GM12878 (cell line): ENCODE measurements at places on chromosomes 11 and 22. TPM values are rescaled to one million over a fixed set of nuclear protein-coding genes. Genes with fewer than 3 reads are reported as not detected.
A peak's percentile ranks its signal among the peaks of the same experiment; 100 is the strongest.

- no peak for DNase-seq
Measured at GRCh38 chr11:115644856-115645255, 140.6 kb upstream of the CADM1 start.

GRCh38 chr11:118705791-118706545 lies 26.5 kb upstream of the TREH start:
- no peak for DNase-seq

DNA sequence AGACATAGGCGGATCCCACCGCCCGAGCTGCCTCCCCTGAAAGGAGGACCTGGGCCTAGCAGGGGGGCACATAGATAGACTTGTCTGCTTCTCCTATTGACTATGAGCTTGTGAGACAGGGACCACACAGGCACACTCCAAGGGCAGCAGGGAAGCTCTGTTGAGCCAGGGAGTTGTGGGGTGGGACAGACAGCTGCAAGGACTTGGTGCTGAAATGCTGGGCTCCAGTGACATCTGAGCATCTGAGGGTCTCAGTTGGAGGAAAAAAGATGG lies 53.4 kb upstream of the ANO1 start:
- DNase-seq: no peak

DNA sequence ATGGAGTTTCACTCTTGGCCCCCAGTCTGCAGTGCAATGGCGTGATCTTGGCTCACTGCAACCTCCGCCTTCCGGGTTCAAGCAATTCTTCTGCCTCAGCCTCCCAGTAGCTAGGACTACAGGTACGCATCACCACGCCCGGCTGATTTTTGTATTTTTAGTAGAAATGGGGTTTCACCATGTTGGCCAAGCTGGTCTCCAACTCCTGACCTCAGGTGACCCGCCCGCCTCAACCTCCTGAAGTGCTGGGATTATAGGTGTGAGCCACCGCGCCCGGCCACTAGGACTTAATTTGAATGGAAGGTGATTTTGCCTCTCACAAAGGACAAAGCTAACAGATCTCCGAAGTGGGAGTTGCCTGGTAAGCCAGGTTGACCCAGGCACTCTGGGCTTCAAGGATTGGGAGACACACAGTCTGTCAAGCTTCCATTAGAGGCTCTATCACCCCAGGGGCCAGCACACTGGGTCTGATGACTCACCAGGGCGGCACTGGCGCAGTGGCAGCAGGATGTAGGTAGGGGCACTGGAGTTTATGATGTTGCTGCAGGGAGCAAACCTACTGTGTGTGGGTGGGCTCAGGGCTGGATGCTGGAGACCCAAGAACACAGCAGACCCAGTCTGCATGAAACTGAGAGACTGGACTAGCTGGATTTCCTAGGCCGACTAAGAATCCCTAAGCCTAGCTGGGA lies 17.8 kb upstream of the KCTD14 start:
- no peak for DNase-seq

DNA sequence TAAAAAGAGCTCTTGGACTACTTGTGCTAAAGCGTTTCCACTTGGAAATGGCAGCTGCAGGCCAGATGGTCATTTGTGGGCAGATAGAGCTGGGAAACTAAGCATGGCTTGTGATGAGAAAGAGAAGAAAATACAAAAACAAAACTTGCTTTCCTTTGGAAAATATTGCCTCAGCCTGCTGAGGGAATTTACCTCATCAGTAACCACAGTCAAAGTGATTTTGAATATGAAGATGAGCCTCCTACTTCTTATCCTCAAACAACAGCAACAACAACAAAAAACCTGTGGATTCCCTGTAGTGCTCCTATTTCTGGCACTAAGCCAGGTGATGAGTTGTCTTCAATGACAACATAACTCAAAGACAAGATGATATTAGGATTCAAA lies 62.7 kb upstream of the FIBIN start:
- DNase-seq: no peak

DNA sequence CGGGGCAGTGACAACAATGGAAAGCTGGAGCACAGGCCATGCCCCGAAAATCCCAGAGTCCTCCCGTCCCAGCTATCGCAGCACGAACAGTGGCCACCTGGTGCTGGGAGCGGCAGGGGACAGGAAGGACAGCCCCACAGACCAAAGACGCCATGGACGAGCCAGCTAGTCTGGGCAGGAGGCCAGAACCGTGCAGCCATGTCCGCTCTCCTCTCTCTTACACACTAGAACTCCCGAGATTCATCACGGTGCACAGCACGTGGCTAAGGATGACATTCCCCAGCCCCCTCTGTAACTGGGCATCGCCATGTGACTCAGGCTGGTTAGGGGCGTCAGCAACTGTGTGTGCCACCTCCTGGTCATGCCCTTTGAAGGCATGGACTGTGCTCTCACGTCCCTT lies 4.6 kb downstream of the CDPF1 start:
- DNase-seq: no peak

- no peak for DNase-seq
Measured at GRCh38 chr22:24977370-24978221, 25.1 kb downstream of the KIAA1671 start.

DNA sequence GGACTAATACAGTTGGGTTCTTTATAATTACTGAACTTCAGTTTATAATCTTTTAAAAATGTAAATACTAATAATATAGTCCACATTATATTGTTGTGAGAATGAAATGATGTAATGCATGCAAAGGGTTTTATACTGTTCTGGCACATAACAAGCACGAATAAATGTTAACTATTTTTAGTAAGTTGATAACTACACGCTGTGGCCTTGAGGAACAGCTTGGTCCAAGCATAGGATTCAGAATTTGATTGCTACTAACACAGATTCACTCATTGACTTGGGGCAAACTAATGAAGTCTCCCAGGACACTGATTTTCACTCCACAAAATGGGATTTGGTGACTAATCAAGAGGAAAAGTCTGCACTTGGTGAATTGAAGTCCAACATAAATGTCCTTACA lies 38.3 kb downstream of the KCNA4 start:
- DNase-seq: no peak

The FDXACB1 gene
- total RNA-seq: 6.8 and 7.4 TPM in 2 replicates

- DNase-seq: no peak
Measured at GRCh38 chr22:43867839-43868635, 5.7 kb upstream of the SULT4A1 start.

- no peak for DNase-seq
Measured at GRCh38 chr11:15010865-15011264, 38.7 kb upstream of the CALCA start.

DNA sequence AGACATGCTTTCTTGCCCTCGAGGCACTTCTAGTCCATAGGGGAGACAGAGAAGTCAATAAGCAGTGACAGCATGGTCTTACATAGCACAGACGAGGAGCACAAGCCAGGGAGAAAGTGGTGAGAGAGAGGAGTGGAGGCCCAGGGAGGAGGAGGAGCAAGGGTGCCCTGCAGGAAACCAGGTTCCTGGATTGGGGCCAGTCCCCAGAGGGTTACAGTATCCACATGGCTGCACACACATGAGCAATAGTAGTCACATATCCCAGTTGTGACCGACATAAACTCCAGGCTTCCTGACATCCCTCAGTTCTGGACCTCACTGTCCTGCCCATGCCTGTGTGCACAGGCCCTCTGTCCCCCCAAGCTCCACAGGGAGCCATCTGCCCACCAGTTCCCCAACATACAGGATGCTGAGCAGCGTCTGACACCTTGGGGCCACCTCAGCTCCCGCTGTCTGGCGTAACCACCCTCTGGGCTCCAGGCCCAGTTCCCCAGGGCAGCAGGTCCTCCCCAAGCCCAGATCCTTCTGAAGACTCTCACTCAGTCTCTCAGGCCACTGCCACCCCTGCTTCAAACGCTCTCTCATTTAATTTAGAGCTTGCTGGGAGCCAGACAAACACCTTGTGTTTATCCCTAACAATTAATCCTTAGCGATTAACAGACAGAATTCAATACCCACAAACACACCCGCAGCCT lies 53.7 kb downstream of the DSCAML1 start:
- no peak for DNase-seq

The SLCO2B1 gene
- total RNA-seq: 1.1 and 1.8 TPM in 2 replicates

DNA sequence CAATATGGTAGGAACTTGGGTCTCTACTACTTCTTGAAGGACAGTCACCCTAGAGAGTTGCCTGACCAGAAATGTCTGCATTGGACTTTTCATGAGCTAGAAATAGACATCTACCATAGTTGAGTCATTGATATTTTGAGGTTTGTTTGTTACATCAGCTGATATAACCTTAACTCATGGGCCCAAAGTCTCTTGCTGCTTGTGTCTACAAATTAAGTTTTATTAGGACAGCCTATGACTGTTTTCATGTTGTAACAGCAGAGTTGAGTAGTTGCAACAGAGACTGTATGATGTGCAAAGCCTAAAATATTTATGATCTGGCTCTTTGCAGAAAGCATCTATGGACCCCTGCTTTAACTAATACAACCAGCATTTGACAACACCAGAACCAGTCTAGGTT lies 155.3 kb downstream of the MIAT start:
- DNase-seq: no peak

DNA sequence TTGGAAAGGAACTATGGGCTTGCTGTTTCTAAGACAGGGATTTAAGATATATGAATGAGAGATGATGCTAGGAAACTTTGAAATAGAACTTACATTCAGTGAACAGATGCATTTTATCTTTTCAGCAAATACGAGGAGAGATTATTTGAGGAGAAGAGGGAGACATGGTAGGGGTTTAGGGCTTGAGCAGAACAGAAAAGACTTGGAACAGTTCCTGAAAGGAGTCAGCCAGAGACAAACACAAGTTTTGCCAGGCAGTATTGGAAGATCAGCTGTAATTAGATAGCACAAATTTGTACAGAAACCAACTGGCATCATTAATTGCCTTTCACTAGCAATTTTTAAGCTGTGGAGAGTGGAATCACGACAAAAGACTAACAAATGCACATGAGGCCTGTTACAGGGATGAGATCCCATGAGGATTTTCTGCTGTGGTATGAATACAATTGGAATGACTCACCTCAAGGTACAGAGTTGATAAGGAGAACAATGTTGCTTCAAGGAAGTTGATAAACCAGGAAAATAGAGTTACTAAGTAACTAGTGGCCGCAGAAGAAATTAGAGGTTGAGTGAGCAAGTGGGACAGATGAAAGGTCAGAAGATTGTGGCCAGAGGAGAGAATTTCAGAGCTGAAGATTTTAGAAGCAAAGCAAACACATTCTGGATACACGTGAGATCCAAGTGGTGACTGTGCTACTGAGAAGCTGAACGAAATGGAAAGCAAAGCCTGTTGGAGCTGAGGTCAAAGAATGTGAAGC lies 67.9 kb downstream of the CYB5R2 start:
- DNase-seq: no peak

GRCh38 chr11:108909041-108909440 lies 244.2 kb downstream of the DDX10 start:
- DNase-seq: no peak

GRCh38 chr22:46318576-46318975 lies 16.9 kb upstream of the TRMU start:
- DNase-seq: no peak

DNA sequence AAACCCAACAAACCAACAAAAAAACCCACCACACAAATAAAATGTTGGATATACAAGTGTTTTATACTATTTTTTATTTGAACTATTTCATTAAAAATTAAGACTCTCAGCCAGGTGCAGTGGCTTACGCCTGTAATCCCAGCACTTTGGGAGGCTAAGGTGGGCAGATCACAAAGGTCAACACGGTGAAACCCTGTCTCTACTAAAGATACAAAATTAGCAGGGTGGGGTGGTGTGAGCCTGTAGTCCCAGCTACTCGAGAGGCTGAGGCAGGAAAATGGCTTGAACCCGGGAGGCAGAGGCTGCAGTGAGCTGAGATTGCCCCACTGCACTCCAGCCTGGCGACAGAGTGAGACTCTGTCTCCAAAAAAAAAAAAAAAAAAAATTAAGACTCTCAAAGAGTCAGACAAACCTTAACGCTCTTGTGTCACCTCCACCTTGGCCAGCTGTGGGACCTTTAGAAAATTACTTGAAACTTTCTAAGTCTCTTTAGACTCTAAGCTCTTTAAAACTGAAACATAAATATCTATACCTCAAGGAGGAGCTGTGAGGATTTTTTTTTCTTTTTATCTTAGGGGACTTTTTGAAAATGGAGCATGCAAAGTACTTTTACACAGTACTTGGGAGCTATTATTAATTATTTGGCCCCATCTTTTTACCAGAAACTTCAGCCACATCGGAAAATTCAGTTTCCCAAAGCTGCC lies 68.4 kb upstream of the CLNS1A start:
- no peak for DNase-seq

DNA sequence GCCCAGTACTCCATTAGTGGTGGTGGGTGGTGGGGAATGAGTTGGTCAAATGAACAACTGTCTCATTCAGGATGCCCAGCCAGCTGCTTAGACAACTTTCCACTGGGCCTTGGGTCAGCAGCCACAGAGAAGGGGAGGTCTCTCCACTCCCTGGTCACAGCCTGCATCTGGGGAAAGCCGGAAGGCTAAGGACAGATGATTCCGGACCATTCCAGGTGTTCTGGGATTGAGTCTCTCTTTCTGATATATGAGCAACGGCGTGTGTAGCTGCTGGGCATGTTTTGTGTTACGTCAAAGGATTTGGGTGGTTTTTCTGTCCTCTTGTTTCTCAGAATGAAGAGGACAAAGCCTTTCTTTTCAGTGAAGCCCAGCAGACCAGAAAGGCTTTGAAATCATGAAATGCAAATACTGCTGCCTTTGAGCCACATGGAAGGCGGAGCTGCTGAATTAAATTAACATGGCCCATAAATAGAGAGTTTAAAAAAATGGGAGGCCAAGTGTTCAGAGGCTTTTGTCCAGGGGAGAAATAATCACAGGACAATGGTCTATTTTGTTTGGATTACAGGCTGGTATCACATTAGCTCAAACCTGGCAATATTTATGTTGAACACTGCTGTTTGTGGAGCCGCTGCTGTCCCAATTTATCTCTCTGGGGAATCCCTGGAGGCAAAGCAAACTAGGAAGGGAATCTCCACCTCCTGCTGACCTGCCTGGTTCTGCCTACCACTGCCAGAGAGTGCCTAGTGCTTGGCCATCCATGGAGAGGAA lies 234.4 kb upstream of the E2F8 start:
- peak; percentile 76 for DNase-seq

DNA sequence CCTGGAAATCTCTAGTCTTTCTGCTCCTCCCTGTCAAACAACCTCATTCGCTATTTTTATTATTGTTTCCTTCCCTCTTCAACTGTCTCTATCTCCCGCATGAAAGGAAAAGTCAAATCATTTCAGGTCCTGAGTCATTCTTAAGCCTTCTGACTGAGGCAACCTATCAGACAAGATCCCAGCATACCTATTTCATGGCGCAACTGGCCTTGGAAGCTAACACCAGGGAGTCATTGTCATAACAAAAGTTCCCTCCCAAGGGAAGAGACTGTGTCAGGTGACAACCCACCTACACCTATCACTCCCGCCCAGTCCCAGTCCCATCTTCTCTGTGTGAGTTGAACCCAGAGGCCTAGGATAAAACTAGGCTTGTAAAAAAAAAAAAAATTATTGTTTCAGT lies 10.2 kb upstream of the ARHGAP42 start:
- no peak for DNase-seq

DNA sequence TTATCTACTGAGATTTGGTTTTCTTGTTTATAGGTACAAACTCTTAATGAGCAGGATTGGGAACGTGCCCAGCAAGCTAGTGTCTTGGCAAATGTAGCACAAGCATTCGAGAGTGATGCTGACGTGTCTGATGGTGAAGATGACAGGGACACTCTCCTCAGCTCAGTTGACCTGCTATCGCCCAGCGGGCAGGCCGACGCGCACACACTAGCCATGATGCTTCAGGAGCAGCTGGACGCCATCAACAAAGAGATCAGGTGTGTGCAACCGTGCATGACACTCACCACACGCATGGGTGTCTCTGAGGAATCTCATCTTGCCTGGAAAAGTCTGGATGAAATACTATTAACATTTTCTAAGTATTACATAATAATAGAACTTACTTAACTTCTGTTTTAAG lies 54.7 kb upstream of the CTTN start:
- no peak for DNase-seq
